ENCODE measurements at places on chromosomes 16 and 17.

- no peak for DNase-seq
Measured at GRCh38 chr16:35207059-35207999, 1747.9 kb downstream of the TP53TG3F start.

GRCh38 chr17:14376666-14377065 lies 75.8 kb downstream of the HS3ST3B1 start:
- DNase-seq: no peak

- no peak for DNase-seq
Measured at GRCh38 chr17:30541802-30542201, 64.6 kb downstream of the GOSR1 start.

GRCh38 chr17:19744922-19745757 lies 3.0 kb downstream of the ALDH3A1 start:
- DNase-seq: no peak

DNA sequence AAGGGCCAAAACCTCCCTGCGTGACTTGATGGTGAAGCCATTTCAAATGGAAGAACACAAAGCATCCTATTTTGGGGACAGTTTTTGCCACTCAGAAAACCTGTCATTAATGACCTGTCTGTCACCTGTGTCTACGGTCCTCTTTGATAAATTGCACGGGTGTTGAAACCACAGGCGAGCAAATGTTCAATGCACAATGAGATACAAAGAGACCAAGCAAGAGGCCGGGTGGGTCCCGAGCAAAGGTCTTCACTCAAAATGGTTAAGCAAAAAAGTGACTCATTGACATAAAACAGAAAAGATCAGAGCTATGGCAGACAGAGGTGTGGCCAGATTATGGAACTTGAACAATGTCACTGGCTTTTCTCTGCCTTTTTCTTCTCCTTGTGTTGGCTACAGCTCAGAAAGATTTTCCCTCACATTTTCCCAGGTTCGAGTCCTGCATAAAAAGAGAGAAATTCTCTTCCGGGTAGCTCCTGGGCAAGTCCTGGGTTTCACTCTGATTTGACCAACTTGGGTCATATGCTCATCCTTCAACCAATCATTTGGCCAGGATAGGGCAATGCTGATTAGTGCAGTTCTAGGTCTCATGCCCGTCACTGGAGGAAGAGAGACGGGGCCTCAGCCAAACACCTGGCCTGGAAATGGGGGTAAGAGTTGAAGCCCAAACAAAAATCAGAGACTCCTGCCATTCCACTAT lies 92.2 kb downstream of the CMC2 start:
- no peak for DNase-seq

- DNase-seq: no peak
Measured at GRCh38 chr17:50123649-50124349, 6.2 kb downstream of the SAMD14 start.

DNA sequence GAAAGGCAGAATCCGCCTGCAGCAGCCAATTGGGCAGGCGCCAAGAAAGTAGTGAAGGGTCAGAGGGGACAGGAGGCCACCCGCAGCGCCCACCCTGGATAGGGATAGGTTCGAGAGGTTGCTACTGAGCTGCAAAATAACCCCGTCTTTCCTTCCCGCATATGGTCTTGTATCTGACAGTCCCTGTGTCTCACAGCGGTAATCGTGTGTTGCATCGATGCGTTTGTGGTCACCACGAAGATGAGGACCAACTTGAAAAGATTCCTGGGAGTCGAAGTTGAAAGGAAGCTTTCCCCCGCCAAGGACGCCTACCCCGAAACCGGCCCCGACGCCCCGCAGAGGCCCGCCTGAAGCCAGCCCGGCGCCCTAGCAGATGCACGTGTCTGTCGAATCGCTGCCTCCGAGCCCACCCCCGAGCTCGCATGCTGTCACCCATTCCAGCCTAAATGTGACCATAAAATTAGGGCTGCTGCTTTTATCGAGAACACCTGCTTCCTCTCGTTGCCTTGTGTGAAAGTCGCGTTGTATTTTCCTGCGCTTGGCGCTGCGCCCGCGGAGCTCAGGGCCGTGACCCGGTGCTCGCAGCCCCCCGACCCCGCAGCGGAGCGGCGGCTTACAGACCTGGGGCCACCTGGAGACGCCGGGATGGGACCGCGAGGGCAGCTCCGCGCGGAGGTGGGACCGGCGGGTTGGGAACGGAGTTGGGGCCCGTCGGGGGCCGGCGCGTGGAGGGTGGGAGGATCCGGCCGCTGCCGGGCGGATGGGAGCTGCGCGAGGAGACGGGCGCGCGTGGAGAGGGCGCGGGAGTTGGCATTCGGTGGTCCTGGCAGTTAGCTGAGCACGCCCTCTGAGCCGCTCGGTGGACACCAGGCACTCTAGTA lies at the start of gene CMTM2:
CMTM2 (plus strand) TSS at position 813 of the 881 bp plus-strand sequence. CDS start 145 bp downstream, outside the sequence.
- DNase-seq: no peak

- DNase-seq: no peak
Measured at GRCh38 chr17:61520897-61521296, 68.7 kb downstream of the TBX4 start.

GRCh38 chr17:72813481-72813880 lies 279.0 kb downstream of the SLC39A11 start:
- DNase-seq: no peak

- DNase-seq: no peak
Measured at GRCh38 chr16:674968-675883, at the start of gene RHBDL1. Gene RHBDL1 (plus strand): TSS chr16:675671. CDS start chr16:675791, 120 bp downstream.

- DNase-seq: no peak
Measured at GRCh38 chr16:87657621-87658192, 55.4 kb downstream of the JPH3 start.

DNA sequence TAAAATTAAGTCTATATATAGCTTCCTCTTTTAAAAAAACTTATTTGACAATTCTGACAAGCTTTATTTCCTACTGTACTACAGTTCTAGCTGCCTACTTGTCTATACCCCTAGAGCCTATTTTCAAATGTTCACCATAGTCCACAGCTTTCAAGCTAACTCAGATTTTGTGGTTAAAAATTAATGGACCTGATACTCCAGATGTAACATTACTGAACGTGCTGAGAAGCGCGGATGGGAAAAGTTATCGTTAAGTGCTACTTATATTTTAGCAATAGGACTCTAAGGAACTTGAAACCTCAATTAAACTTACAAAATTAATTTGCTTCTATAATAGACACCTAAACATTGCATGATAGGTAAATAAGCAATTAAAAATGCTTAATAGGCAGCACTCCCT lies 31.2 kb downstream of the GNA13 start:
- no peak for DNase-seq

DNA sequence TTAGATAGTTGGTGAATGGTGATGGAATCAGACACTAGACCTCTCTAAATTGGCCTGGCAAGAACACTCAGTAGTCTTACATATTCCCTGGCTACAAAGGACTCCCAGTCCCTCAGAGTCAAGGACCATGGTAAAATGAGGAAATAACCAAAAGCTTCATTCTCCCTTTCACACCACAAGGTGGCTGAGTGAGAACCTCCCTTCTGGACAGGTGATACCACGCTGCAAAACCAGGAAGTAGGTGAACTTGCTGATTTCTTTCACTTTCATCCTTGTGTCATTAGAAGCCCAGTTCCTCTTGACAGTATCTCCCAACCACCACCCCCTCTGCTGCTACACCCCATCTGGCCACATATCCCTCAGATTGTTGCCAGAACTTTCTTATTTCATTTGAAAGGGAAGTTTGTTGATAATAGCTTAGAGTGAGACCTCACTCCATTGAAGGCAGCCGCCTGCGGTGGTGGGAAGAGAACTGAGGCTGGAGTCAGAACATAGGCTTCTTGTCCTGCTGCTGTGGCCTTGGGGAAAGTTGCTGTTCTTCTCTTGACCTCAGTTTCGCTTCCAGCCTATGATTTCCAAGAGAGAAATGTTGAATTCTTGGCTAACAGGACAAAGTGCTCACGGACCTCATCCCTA lies 290.6 kb upstream of the CCL2 start:
- no peak for DNase-seq

DNA sequence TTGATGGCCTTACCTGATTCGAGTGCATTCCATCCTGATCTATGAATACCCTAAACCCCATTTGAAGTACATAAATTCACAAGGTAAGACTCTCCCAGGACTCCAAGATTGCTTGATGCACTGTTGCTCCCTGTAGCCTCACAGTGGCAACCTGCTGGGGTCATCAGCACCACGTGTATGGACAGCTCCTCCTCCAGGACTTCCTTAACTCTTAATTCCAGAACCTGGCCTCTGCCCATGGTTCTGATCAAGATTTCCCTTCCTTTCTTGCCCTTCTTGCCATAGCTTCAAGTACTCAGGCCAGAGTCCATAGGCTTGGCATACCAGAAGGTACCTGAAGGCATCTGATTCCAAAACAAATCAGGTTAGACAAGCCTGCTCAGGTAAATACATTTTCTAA lies 34.0 kb upstream of the NLK start:
- DNase-seq: peak; percentile 36

- no peak for DNase-seq
Measured at GRCh38 chr16:51153577-51154031, 2.5 kb upstream of the SALL1 start.

DNA sequence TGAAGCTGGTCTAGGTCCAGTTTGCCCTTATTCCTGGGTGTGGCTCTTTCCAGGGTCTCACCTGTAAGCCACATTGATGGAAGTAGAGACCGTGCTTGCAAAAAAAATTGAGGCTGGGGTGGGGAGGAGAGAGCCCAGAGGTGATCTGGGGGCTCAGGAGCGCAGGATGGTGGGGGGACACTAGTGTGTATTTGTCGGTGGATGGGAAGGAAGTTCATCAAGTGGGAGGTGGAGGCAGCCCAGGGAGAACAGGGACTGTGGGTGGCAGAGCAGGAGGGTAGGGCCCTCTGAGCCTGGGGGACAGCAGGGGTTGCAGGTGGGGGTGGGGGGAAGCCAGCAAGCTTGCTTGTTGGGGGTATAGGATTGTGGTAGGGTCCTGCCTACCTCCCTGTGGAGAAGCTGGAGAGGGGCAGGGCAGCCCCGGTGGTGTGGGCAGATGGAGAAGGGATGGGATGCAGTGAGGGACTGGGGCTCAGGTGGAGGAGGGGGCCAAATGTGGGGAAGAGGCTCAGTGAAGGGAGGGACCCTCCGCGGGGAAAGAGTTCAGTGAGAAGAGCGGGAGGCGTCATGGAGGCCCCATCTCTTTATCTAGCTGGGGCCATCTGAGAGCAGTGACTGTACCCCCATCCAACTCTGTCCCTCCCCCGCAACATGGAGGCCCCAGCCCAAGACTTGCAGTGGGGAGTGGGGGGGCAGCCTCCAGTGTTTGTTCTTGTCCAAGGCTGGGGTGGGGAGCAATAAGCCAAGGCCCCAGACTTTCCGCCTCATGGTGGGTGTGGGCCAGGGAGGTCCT lies 17.2 kb upstream of the TMEM92 start:
- DNase-seq: no peak

GRCh38 chr17:10178506-10178991 lies 19.9 kb downstream of the GAS7 start:
- no peak for DNase-seq

DNA sequence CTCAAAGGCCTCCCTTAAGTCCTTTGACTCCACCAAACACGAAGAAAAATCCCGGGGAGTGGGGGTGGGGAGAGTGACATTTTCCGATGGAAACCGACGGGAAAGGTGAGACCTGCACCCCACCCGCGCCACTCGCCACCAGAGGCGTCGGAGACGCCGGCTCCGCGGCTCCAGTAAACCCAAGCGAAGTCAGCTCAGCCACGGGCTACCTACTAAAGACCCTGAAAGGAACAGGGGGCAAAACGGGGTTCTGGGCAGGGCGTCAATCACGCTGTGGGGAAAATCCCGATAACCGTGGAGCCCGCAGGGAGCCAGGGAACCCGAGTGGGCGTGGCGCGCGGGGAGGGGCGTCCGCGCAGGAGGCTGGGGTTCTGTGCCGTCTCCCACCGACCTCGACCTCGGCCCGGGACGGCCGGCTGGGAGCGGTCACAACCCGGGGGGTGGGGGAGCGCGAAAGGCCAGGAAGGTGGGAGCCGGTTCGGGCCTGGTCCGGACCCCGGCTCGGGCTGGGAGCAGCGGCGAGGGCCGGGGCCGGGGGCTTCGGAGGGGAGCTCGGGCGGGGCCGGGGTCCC lies 565 bp downstream of the WDR45B start:
- DNase-seq: no peak

DNA sequence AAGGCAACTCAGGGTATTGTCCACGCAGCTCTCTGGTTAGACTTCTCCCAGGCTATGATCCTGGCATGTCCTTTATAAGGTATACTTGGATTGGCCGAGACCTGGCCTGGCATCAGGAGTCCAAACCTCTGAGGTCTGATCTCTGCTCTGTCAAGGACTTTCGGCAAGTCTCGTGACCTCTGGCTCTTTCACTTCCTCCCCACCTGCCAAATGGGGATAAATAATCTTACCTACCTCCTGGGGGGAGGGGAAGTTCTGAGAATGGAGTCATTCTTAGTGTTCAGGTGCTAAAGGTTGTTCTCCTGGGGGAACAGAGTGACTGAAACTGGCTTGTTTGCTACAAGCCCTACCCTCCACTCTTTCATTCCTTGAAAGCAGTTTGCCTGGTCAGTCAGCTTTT lies 7.6 kb downstream of the ATXN1L start:
- DNase-seq: no peak

DNA sequence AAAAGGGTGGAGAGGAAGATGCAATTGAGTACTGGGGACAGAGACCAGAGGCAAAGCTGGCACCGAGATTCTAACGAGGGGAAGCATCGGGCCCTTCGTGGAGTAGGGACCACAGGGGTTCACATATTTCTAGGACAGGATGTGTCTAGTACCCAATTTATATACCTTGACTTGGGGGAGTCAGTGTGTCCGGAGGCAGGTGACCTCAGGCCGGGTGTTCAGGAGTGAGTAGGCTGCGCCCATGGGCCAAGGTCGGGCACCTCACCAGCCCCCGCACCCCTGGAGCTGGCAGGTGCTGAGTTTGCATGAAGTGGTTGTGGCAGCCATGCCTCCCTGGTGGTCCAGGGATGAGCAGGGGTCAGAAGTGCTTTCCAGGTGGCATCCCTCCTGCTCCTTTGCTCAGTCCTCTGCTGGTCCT lies 8.6 kb upstream of the NXPH3 start:
- DNase-seq: no peak

- DNase-seq: no peak
Measured at GRCh38 chr16:28925386-28926228, 569 bp upstream of the RABEP2 start.

DNA sequence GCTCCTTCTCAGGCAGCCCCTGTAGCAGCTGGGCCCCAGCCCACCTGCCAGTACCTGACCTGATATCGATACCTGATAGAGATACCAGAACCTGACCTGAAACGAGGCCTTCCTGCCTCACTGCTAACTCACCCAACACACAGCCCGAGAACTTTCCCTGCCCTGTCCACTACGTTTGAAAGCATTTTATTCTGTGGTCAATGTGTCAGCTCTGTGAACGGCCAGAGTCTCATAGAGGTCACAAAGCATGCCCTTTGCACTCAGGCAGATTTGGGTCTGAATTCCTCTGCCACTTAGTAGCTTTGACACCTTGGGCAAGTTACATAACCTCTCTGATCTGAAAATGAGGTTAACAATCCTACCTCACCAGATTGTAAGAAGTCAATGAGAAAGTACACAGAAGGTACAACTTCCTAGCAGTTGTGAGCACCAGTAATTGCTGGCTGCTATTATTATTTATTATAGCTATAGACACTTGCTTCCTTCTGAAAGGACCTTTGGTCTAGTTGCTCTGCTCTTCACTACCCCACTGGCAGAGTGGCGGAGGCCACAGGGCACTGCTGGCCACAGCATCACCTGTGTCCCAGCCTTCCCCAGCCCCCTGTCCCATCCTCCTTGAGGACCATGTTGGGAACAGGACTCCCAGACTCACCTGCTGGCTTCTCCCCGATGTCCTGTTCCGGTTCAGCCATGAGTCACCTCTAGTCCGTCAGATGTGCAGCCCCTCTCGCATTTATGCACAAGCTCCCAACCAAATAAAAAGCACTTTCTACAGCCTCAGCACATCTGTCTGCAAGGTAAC lies 895 bp downstream of the ANKRD40CL start:
- DNase-seq: no peak

All from retinal pigment epithelial cell (primary cell).